Kidney (tissue), 22 donors: ENCODE measurements at places on chromosomes 7 and 10. TPM values are rescaled to one million over a fixed set of nuclear protein-coding genes. Genes with fewer than 3 reads are reported as not detected.

DNA sequence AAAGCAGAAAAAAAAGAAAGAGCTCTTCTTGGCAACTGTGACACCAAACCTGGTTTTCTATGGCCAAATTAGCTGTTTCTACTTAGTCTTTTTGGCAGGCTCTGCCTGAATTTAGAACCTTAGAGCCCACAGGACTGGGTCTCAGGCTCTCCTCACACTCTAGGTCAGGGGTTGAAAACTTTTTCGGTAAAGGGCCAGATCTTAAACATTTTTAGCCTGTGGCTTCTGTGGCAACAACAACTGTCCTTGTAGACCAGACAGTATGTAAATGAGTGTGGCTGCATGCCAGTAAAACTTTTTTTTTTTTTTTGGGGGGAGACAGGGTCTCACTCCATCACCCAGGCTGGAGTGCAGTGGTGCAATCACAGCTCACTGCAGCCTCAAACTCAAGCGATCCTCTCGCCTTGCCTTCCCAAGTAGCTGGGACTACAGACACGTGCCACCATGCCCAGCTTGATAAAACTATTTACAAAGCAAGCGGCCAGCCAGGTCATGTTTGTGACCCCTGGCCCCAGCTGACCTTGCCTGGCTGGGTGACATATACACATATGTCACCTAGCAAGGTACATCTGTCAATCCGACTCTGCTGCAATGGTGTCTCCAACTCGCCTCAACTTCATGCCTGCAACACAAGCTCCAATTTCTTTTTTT is 17.4 kb downstream of the KPNA7 start:
- no peaks in the 10 kb centered on the region for H3K36me3 ChIP-seq
- H3K27me3 ChIP-seq: no peaks in the 10 kb centered on the region
- DNase-seq: no peak
- no peak overlapping the region for H3K4me3 ChIP-seq
- no peaks in the 10 kb centered on the region for H3K4me1 ChIP-seq

- H3K4me1 ChIP-seq: no peaks in the 10 kb centered on the region
- peaks cover under 1% of the 10 kb centered on the region for H3K36me3 ChIP-seq
- DNase-seq: peak; percentile 4
Observed at GRCh38 chr7:158646766-158647474, 57.7 kb downstream of the NCAPG2 start.

C10orf67 gene
- total RNA-seq: 1.6 TPM

GRCh38 chr7:137454246-137454724 is 110.8 kb upstream of the PTN start:
- H3K4me1 ChIP-seq: no peaks in the 10 kb centered on the region
- no peaks in the 10 kb centered on the region for H3K36me3 ChIP-seq
- H3K27ac ChIP-seq: peak overlapping the region; percentile 29
- DNase-seq: peak; percentile 84
- H3K27me3 ChIP-seq: no peaks in the 10 kb centered on the region

- no peak overlapping the region for H3K4me3 ChIP-seq
- no peaks in the 10 kb centered on the region for H3K36me3 ChIP-seq
- no peaks in the 10 kb centered on the region for H3K27me3 ChIP-seq
- H3K4me1 ChIP-seq: no peaks in the 10 kb centered on the region
- H3K27ac ChIP-seq: no peak overlapping the region
- no peak for DNase-seq
Observed at GRCh38 chr7:104453190-104453589, 124.8 kb downstream of the LHFPL3 start.

DNA sequence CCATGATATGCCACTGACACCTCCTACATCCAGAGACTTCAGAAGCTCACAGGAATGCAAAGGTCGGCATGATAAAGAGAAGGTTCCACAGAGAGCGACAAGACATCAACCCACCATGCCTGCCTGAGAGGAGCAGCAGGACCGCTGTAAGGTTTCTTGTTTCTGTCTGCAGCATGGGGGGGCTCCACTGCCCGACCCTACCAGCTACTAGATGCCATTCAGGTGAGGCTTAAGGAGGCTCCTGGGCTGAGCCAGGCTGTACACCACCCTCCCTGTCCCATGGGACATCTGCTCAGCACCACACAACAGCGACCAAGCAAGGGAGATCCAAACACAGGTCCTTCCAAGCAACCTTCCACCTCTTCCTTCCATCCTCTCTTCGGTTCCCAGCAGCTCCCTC is 234.6 kb downstream of the TNS3 start:
- peaks cover 30% of the 10 kb centered on the region for H3K36me3 ChIP-seq
- no peaks in the 10 kb centered on the region for H3K27me3 ChIP-seq
- H3K27ac ChIP-seq: no peak overlapping the region
- no peak overlapping the region for H3K4me3 ChIP-seq

DNA sequence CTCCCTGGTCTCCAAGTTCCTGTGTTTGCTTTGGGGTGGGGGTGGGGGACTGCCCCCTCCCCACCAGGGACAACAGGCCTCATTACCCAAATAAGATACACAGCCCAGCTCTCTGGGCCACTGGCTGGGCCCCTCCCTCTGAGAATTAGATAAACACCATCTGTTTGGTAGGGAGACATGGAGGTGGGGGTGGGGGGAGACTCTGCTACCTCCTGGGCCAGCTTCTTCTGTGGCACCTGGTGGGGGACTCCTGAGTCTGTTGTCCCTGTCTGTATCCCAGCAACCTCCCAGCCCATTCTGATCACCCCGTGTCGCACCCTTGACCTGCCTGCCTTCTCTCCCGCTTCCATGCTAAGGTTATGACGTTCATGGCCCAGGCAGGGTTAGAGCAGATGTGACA is 5.8 kb downstream of the MLXIPL start:
- H3K4me1 ChIP-seq: no peaks in the 10 kb centered on the region
- no peak overlapping the region for H3K4me3 ChIP-seq

GRCh38 chr7:111137296-111138192 is 46.6 kb downstream of the LRRN3 start:
- H3K27ac ChIP-seq: no peak overlapping the region
- no peaks in the 10 kb centered on the region for H3K4me1 ChIP-seq
- no peak overlapping the region for H3K4me3 ChIP-seq
- no peaks in the 10 kb centered on the region for H3K36me3 ChIP-seq
- no peaks in the 10 kb centered on the region for H3K27me3 ChIP-seq

DNA sequence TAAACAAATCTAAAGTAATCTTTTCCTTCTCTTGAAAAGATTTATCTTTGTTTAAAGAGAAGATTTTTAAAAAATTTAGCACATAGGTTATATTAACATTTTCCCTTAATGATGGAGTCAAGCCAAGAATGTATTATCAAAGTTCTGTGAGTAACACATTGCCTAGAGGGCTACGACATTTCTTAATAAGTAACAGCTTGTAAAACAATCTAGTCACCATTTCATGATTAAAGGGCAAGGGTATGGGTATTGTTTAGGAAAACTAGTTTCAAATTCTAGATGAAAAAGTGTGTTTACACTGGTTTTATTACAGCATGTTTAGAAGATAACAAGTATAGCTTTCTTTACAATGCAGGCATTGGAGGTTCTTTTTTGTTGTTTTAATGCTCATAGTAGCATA is 28.6 kb upstream of the LAMB4 start:
- no peaks in the 10 kb centered on the region for H3K27me3 ChIP-seq
- H3K4me1 ChIP-seq: no peaks in the 10 kb centered on the region
- no peak for DNase-seq
- H3K4me3 ChIP-seq: no peak overlapping the region
- no peaks in the 10 kb centered on the region for H3K36me3 ChIP-seq

PHKG1 gene
- 0.91 TPM for total RNA-seq

DNA sequence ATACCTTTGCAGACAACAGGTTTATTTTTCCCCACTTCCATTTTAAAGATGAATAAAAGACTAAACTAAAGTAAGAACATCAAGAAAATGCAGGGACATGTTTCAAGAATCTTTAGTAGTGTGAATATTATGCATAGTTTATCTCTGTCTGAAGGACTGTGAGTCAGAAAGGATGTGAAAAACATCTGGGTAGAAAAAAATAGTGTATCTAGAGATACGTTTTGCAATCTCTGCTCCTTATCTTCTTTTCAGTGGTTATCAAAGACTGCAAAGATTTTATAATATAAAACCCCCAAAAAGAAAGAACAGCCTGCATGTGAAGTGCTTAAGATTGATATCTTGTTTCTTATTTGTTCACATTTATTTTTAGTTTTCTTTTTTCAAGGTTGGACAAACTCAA is 101.9 kb upstream of the ARHGAP21 start:
- H3K27me3 ChIP-seq: no peaks in the 10 kb centered on the region
- H3K4me3 ChIP-seq: no peak overlapping the region
- H3K27ac ChIP-seq: no peak overlapping the region
- DNase-seq: no peak

GRCh38 chr10:9111976-9112375 is 1057.5 kb downstream of the GATA3 start:
- no peaks in the 10 kb centered on the region for H3K4me1 ChIP-seq

ATOH7 gene
- 0.16 TPM for total RNA-seq

ZKSCAN5 gene
- total RNA-seq: 9.1 TPM

DNA sequence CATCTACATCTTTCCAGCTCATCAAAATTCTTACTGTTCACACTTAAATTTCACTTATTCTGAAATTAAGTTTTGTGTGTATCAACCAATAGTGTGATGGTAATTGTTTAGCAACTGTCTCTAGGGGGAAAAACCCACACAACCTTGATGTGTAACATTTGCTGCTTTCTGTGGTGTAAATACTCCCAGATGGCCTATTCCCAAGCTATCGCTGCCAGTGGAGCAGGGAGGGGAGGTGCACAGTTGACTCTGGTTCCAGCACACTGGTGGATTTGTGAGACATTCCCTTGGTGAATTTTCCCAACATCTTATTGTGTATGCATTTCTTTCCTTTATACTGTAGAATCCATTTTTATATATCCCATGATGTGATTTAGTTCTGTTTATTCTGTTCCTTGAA is 275.9 kb upstream of the SHH start:
- no peak for DNase-seq
- H3K36me3 ChIP-seq: no peaks in the 10 kb centered on the region
- H3K4me1 ChIP-seq: no peaks in the 10 kb centered on the region
- no peak overlapping the region for H3K27ac ChIP-seq
- H3K4me3 ChIP-seq: no peak overlapping the region

DNA sequence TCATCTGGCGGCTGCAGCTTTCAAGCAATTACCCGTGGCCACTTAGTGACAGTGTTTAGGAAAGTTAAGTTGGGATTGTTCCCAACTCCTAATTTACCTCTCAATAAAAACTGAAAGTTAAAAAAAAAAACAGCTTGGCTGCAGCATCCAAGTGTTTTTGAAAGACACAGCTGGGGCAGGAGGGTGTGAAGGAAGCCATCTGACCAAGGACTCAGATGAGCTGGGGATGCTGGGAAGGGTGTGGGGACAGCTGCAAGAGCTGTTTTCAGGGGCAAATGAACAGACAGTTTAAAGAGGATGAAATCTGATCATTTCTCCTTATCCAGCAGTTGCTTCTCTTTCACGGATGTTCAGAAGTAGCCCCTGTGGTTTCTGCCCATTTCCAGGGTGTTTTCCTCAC is 129.2 kb upstream of the CDCA7L start:
- H3K27me3 ChIP-seq: no peaks in the 10 kb centered on the region
- no peak overlapping the region for H3K27ac ChIP-seq
- DNase-seq: no peak
- no peaks in the 10 kb centered on the region for H3K36me3 ChIP-seq
- no peak overlapping the region for H3K4me3 ChIP-seq

DNA sequence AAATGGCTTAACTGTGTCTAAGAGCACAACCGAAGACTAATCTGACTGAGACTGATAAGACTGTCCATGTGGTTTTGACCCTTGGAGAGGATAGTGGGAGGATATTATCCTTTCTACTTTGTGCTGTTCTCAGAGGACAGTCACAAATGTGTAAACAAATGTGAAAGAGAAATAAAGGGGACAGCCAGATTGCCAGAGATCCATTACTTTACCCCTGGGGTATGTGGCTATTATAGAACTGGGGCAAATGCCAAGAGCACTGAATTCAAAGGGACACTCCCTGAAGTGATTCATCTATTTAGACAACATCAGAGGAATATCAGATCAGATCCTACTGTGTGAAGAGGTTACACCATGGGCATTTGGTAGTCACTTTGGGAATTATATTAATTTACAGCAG is 154.7 kb downstream of the RNLS start:
- H3K4me1 ChIP-seq: no peaks in the 10 kb centered on the region
- DNase-seq: no peak
- no peak overlapping the region for H3K27ac ChIP-seq
- H3K27me3 ChIP-seq: no peaks in the 10 kb centered on the region
- no peak overlapping the region for H3K4me3 ChIP-seq
- no peaks in the 10 kb centered on the region for H3K36me3 ChIP-seq

GRCh38 chr7:143492799-143493739 is 15.4 kb downstream of the TAS2R41 start:
- no peak for DNase-seq
- H3K4me3 ChIP-seq: no peak overlapping the region
- no peaks in the 10 kb centered on the region for H3K27me3 ChIP-seq
- no peak overlapping the region for H3K27ac ChIP-seq

VDAC2 gene
- 128 TPM for total RNA-seq
